Naive B cell (primary cell): ENCODE measurements at places on chromosomes 11 and 22.

DNA sequence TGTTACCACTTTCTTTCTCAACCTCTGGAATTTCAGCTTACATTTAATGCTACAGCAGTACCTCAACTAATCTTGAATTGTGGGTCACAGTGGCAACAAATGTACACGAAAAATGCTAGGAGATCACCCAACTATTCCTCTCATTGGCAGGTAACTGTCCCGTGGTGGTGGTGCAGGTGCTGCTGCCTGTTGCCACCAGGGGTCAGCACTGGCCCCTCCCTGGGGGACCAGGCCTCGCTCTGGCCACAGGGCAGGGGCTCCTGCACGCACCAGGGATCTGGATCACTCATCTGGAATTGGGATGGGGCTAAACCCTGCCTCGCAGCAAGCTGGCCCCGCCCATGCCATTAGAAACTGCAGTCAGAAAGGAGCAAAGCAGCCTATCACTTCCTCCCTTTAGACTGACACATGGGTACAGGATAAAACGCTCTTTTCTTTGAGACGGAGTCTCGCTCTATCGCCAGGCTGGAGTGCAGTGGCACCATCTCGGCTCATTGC lies 6.9 kb upstream of the POLDIP3 start:
- no peaks in the 10 kb centered on the region for H3K27me3 ChIP-seq
- peak overlapping the region; percentile 57 for H3K27ac ChIP-seq
- H3K4me3 ChIP-seq: no peak overlapping the region
- no peaks in the 10 kb centered on the region for H3K36me3 ChIP-seq
- peaks cover 32% of the 10 kb centered on the region for H3K4me1 ChIP-seq

- no peaks in the 10 kb centered on the region for H3K27me3 ChIP-seq
- no peak for DNase-seq
- peaks cover 26% of the 10 kb centered on the region for H3K4me1 ChIP-seq
- H3K36me3 ChIP-seq: peaks cover 14% of the 10 kb centered on the region
Observed at GRCh38 chr22:39927544-39927943, 26.7 kb downstream of the GRAP2 start.

GRCh38 chr22:31229402-31230079 lies 17.4 kb downstream of the LIMK2 start:
- no peak overlapping the region for H3K4me3 ChIP-seq
- DNase-seq: no peak
- peak overlapping the region; percentile 45 for H3K27ac ChIP-seq
- H3K36me3 ChIP-seq: peaks cover 6% of the 10 kb centered on the region

DNA sequence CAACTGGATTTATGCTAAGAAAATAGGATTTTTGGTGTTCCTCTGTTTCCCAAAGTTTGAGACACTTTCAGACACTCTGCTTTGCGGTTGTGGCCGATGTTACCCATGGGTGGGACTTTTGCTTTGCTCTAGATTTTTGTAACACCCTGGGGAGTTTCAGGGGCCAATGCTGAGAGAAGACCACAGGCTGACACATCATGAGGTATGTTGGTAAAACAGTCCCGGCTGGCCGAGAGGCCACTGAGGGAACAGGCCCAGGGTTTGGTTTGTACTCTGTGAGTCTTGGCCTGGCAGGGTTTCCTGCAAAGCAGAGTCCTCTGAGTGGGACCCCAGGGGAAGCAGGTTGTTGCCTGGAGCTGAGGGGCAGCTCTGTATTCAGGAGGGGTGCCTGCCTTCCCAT lies 78.5 kb upstream of the PITPNB start:
- H3K27me3 ChIP-seq: no peaks in the 10 kb centered on the region
- no peaks in the 10 kb centered on the region for H3K36me3 ChIP-seq
- no peak for DNase-seq
- no peaks in the 10 kb centered on the region for H3K4me1 ChIP-seq

DNA sequence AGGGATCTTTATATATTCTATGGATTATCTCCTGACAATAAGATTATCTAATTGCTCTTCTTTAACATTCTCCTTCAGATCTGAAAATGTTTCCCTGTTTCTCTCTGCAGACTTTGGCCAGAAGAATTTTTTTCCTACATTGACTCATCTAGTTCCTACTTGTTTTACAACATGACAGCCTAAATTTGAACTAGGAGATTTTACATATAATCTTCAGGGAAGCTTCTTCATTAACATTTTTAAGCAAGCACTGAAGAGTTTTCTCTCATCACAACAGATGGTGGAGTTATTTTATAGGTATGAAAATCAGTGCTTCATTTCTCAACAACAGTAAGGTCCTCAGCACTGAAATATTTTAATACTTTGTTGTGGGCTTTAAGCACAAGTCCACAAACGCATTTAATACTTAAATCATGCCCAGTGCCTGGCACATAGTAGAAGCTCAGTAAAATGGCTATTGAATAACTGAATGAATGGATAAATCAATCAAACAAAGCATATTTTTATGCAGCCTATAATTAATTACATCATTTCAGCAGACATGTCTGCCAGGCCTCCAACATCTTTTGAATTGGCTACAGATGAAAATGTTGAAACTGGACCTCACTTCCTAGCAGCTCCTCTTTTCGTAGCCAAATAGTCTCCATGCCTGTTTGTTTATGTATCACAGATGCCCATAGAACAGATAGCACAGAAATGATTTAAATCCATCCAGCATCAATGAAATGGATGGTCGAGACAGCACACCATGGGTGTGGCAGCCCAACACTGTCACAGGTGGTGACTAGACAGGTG lies 117.3 kb upstream of the POU2AF2 start:
- H3K4me1 ChIP-seq: peaks cover 19% of the 10 kb centered on the region
- DNase-seq: no peak
- peaks cover 5% of the 10 kb centered on the region for H3K27me3 ChIP-seq
- H3K36me3 ChIP-seq: no peaks in the 10 kb centered on the region
- H3K27ac ChIP-seq: no peak overlapping the region

- H3K27me3 ChIP-seq: no peaks in the 10 kb centered on the region
- H3K4me1 ChIP-seq: no peaks in the 10 kb centered on the region
- H3K27ac ChIP-seq: no peak overlapping the region
- no peak for DNase-seq
- H3K36me3 ChIP-seq: no peaks in the 10 kb centered on the region
Observed at GRCh38 chr11:25612806-25613205, 719.1 kb upstream of the ANO3 start.

GRCh38 chr22:42803389-42803788 lies 53.7 kb downstream of the ARFGAP3 start:
- H3K4me1 ChIP-seq: no peaks in the 10 kb centered on the region
- H3K36me3 ChIP-seq: peaks cover 21% of the 10 kb centered on the region
- H3K27ac ChIP-seq: no peak overlapping the region
- no peak for DNase-seq
- H3K4me3 ChIP-seq: no peak overlapping the region

DNA sequence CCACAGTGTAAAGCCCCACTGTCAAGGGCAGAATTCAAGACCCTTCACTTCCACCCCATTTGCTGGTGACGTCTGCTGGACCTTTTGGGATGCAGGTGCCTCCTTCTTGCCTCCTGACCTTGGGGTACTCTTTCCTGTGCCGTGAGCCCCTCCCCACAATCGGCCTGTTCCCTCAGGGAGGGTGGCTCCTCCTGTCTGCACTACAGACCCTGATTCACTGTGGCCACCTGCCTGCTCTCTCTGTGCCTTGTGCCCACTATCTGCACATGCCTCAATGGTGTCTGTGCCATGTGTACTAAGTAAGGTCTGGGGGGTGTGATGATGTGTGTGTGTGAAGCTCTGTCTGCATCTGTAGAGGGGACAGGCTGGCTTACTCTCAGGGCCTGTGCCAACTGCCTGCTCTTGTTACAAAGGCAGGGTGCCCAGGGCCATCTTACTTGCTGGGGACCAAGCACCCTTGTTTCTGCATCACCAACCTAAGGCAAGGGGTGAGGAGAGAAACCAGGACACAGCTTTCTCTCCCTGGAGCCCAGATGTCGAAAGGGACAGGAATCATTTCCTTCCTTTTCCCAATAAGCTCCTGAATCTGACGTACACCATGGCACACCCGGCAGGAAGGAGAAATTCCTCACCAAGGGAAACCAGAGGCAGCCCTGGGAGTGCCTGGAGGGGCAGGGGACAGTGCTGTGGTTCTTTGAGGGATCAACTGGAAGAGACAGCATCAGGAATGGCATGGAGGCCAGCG lies 3.7 kb downstream of the PPM1F start:
- peaks cover 25% of the 10 kb centered on the region for H3K4me1 ChIP-seq
- no peak overlapping the region for H3K4me3 ChIP-seq
- peaks cover 9% of the 10 kb centered on the region for H3K36me3 ChIP-seq
- H3K27ac ChIP-seq: no peak overlapping the region

DNA sequence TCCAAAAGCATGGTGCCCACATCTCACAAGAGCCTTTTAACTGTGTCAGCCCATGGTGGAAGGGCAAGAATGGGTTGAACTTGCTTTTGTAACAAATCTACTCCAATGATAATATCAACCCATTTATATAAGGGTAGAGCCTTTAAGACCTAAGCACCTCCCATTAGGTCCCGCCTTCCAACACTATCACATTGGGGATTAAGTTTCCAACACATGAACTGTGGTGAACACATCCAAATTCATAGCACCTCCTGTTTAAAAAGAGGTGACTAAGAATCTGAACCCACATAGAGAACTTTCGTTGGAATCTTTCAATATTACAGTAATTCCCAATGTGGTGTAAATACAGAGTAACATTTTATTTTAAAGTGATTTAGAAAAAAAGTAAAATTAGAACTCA lies 9.2 kb upstream of the CNTF start:
- no peak for DNase-seq
- H3K4me3 ChIP-seq: no peak overlapping the region
- peaks cover 54% of the 10 kb centered on the region for H3K36me3 ChIP-seq
- H3K27me3 ChIP-seq: no peaks in the 10 kb centered on the region
- peaks cover 10% of the 10 kb centered on the region for H3K4me1 ChIP-seq

GRCh38 chr22:19120829-19121630 lies 1.2 kb downstream of the DGCR2 start:
- no peaks in the 10 kb centered on the region for H3K36me3 ChIP-seq
- no peak for DNase-seq
- H3K4me3 ChIP-seq: peak overlapping the region; percentile 95
- H3K27me3 ChIP-seq: no peaks in the 10 kb centered on the region
- peak overlapping the region; percentile 53 for H3K27ac ChIP-seq

DNA sequence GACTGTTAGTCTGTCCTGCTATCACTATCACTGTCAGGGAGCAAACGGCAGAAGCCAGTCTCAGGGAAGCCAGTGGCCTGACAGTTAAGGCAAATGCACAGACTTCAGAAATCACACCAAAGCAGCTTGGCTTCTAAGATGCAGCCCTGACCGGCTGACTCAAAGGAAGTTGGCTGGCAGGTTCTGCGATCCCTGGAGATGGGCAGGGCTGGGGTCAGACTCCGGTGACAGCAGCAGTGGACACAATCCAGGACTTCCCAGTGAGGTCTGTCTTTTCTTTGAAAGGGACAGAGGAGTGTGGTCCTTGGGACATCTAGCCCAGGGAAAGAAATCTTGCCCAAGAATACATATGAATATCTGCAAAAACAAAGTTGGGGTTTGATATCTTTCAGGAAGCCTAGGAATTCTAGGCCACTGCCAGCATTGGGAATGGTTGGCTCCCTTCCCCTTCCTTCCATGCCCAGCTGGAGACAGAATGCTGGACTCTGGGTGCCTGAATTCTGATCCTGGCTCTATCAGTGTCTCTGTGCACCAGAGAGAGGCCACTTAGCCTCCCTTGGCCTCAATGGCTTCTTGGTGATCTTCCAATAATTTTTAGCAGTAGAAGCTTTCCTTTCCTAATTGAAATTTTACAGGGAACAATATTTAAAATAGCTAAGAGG lies 108.9 kb downstream of the KIRREL3 start:
- no peak for DNase-seq
- H3K27ac ChIP-seq: no peak overlapping the region
- H3K4me3 ChIP-seq: no peak overlapping the region
- H3K4me1 ChIP-seq: no peaks in the 10 kb centered on the region
- peaks cover 8% of the 10 kb centered on the region for H3K27me3 ChIP-seq

DNA sequence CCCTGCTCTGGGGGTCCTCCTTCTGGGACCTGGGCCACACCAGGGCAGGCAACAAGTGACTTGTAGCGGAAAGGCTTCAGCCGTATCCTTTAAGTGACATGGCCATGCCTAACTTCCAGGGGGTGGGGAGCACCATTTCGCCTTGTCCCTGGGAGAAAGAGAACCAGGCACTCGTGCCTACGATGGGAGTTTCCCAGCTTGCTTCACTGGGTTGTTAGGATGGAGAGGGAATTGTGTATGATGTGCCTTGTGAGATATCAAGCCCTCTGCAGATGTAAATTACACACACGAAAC lies 151.4 kb downstream of the CACNA1I start:
- H3K27me3 ChIP-seq: peaks cover 30% of the 10 kb centered on the region
- peaks cover 5% of the 10 kb centered on the region for H3K4me1 ChIP-seq
- DNase-seq: no peak
- no peaks in the 10 kb centered on the region for H3K36me3 ChIP-seq
- no peak overlapping the region for H3K4me3 ChIP-seq
- no peak overlapping the region for H3K27ac ChIP-seq

DNA sequence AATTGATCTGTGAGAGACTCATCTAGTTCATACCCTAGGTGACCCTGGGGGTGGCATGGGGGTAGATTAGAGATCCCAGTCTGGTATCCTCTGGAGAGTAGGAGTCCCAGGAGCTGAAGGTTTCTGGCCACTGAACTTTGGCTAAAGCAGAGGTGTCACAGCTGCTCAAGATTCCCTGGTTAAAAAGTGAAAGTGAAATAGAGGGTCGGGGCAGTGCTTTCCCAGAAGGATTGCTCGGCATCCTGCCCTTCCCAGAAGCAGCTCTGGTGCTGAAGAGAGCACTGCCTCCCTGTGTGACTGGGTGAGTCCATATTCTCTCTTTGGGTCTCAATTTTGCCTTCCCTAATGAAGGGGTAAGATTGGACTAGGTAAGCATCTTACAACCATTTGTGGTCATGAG lies 653 bp downstream of the IL18BP start:
- H3K4me1 ChIP-seq: peaks cover 37% of the 10 kb centered on the region
- peaks cover 13% of the 10 kb centered on the region for H3K36me3 ChIP-seq
- peak overlapping the region; percentile 65 for H3K27ac ChIP-seq
- DNase-seq: no peak

DNA sequence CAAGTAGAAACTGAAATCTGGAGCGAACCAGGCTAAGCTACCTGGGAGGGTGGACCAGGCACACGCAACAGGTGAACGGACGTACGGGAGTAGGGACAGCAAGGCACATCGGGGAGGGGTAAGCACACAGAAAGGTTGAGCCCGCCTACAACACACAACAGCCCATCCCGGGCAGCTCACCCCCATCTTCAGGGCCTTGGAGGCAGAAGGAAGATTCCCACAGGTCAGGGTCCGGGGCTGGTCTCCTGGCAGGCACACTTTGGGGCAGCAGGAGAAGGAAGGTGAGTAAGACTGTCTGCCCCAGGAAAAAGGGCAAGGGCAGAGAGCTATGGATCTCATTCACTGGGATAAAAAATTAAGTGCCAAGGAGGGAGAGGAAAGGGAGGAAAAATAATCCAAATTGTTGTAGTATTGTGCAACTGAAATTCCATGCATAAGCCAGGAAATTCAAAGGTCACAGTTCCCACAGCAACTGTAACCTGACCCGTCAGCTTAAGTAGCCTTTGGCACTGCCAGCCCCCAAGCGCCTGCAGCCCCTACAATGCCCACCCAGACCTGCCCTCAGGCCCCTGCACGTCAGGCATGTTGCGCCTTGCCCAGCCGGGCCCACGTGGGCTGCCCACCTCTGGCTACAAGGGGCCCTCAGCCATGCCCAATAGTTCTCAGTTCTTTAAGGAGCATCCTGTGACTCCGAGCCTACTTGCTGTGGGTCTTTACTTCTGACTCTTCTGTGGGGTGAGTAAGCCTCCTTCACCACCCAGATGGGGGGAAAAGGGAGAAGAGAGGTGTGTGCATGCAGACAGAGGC lies 51.8 kb downstream of the MICAL3 start:
- no peaks in the 10 kb centered on the region for H3K36me3 ChIP-seq
- peak overlapping the region; percentile 10 for H3K27ac ChIP-seq
- no peak for DNase-seq
- no peaks in the 10 kb centered on the region for H3K27me3 ChIP-seq
- peaks cover 84% of the 10 kb centered on the region for H3K4me1 ChIP-seq
